Fibroblast of skin of left biceps (primary cell): ENCODE measurements at places on chromosomes 7 and 10.

DNA sequence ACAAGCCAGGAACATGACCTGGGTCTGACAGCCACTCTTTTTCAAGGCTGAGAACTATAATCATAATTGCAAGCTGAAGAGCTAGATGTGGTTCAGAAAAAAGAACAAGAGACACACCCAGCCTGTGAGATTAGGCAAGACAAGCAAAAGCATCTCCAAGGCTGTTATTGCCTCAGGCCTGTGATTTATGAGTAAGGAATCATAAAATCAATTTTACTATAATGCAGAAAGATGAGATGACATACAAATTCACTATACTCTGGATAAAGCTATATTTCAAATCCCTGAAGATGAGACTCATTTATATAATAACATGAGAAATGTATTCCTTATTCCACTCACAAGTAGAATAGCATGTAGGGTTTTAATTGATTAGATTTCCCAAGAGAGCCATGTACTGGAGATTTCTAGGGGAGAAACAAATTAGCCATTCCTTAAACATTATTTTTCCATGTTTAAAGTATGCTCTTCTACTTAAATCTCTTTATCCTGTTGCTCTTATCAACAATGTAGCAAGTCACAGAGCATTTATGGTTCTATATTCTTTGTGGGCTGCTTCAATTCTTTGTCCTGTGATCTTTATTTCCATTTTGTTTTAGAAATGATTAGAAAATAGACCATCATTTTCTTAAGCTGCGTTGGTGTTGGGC lies 47.4 kb downstream of the FHIP2A start:
- DNase-seq = no peak

- DNase-seq = no peak
Observed at GRCh38 chr7:73971704-73972341, 56.1 kb upstream of the ELN start.

- no peak for DNase-seq
Observed at GRCh38 chr7:2358968-2359527, 4.4 kb downstream of the EIF3B start.

- no peak for DNase-seq
Observed at GRCh38 chr7:128010391-128011127, 20.7 kb downstream of the LRRC4 start.

- no peak for DNase-seq
Observed at GRCh38 chr7:51046103-51046466, 263.4 kb upstream of the GRB10 start.

- peak; percentile 8 for DNase-seq
Observed at GRCh38 chr7:96720843-96721242, 11.2 kb upstream of the SEM1 start.

- no peak for DNase-seq
Observed at GRCh38 chr10:84846658-84847316, 518.4 kb downstream of the CCSER2 start.

GRCh38 chr10:100969187-100970075 lies at the start of gene SEMA4G:
TSS of gene SEMA4G (plus strand) at chr10:100969504. CDS start at chr10:100972913, 3,409 bp downstream.
- DNase-seq = no peak

DNA sequence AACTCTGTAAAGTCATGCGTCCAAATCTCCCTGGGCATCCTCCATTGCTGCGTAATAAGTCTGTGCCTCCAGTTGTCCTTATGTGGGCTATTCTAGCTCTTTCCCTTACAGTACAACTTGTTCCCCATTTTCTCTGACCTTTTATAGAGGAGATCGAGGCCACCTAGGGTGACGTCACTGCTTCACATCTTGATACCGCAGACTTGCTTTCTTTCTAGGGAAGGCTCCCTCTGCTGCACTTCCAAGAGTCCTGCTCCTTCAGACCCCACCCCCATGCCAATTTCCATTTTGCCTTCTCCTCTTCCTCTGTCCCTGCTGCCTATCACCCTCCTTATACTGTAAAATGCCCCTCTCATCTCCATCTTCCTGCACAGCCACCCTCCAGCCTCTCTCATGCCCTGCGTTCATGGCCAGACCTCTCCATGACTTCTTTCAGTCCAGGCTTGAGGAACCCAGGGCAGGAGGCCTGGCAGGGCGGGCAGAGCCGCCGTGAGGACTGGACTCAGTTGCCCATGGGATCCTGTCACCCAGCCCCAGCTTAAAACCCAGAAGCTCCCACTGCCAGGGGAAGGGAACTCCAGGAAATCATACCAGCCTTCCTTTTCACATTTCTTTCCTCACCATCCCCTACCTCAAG lies 57.5 kb downstream of the CAMK1D start:
- no peak for DNase-seq

- no peak for DNase-seq
Observed at GRCh38 chr7:31850601-31851000, 163.6 kb downstream of the PPP1R17 start.

- no peak for DNase-seq
Observed at GRCh38 chr10:104127411-104127810, 5.4 kb downstream of the SFR1 start.

DNA sequence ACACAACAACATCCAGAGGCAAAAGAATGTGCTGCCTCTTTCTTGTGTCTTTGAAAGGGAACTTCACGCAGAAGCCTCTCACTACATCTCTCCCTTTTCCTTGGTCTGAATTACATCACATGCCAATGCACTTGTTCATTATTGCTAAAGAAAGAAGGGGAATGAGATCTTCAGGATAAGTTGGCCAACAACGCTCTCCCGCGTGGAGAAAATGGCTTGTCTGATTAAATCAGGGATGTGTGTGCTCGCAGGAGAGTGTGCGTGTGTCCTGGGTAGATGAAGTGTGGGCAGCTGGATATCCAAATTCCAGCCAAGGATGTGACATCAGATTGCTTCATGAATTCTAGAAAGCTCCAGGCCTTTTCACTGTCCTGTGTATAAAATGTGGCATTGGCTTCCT lies 541.6 kb upstream of the FZD8 start:
- DNase-seq = no peak

- no peak for DNase-seq
Observed at GRCh38 chr7:6157685-6158423, 114.6 kb downstream of the CYTH3 start.

DNA sequence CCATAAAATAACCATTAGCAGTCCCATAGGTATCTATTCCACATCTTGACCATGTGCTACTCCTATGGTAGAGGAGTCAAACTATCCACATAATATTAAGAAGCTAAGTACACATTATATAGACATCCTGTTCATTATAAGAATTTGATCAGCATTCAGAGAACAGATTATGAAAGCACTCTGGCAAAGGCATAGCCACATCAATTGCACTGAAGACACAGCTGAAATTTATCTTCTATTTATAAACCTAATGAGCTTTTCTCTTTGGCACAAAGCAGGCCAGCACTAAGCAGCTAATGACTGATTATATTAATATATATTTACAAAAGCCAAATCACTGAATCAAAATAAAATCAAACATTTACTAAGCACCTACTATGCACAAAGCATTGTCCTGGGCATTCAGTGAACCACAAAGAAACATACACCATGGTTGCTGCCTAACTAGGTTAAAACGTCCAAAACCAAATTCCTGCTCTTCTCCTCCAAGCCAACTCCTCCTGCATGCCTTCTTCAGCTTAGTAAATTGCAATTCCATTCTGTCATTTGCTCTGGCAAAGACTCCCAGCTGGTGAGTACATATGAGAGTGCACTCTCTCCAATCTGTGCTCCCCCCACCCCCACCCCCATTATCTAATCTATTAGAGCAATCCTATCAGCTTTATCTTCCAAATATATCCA lies 122.6 kb upstream of the ASAH2 start:
- no peak for DNase-seq

DNA sequence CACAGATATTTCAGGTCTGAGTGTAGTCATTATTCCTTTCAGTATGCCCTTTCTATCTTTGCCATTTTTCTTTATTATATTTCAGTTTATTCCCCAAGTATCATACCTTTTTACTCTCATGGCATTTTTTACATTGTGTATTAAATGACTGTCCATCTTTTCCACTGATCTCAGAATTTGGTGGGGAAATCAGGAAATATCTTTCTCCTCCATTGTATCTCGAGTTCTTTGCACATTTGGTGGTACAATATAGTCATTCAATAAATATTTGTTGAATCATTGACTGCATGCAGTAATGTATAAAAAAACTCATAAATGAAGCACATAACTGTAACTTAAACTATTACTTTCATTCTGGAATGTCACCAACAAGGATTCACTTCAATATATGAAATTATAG lies 354.7 kb downstream of the HGF start:
- peak; percentile 17 for DNase-seq

DNA sequence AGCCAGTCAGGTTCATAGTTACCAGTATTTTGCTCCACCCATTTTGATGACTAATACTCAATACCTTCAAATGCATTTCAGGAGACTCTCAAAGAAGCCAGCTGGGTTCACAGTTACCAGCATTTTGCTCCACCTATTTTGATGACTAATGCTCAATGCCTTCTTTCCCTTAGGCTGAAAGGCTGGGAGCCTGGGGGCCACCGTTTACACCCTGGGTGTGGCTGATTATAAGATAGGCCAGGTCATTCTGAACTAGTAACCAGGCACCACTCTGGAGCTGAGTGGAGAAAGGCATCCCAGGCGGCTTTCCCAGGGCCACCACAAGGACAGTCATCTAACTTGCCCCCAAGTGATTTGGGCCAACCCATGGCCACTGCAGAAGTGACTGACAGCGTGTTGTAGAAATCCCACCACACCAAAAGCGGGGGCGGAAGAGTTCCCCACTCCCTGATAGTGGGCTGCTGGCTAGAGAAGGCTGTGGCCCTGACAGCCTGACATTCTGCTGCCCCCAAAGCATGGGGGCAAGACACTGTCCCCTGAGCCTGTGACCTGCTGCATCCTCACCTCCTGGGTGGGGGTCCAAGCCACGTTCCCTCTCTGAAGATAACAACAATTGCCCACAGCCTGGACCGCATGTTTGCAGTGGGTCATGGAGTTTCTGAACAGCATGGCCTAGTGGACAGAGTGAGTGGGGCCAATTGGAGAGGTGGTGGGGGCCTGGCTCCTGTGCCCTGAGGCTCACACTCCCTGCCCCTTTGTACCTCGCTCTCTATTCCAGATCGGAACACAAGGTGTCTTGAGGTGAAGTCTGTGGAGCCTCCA lies 23.0 kb upstream of the ZNF488 start:
- no peak for DNase-seq

DNA sequence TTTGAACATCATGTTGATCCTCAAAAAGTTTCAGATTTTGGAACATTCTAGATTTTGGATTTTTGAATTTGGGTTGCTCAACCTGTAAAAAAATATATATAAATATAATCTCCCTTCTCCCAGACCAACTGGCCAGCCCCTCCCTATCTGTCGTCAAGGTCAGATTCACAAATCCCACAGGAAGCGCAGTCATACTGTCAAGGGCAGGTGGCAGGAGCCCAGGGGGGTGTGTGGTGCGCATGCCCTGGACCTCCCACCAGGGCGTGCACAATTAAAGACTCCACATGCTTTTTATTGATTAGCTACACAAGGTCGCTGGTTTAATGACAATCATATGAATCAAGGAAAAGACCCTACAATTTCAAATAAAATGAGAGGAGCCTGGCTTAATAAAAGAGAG lies 77.0 kb upstream of the EEPD1 start:
- DNase-seq = no peak

DNA sequence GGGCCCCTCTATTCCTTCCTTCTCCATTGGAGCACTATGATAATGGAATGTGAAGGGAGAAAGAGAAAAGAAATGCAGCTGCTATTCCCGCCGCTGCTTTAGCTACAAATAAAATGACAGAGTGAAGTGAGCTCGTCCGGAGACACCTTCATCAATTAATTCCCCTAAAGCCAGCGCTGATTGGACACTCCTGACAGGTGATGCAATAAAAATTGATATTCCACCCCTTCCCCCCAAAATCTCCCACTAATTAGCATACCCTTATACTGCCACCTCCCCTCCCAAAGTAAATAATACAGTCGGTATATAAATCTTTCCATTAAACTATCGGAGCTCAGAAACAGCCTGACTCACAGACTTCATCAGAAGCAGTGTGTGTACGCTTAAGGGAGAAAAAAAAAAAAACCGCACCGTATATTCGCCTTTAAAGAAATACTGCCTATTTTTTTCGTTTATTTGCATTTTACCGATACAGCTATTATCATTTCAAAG lies 7.3 kb downstream of the SKIDA1 start:
- DNase-seq = no peak

DNA sequence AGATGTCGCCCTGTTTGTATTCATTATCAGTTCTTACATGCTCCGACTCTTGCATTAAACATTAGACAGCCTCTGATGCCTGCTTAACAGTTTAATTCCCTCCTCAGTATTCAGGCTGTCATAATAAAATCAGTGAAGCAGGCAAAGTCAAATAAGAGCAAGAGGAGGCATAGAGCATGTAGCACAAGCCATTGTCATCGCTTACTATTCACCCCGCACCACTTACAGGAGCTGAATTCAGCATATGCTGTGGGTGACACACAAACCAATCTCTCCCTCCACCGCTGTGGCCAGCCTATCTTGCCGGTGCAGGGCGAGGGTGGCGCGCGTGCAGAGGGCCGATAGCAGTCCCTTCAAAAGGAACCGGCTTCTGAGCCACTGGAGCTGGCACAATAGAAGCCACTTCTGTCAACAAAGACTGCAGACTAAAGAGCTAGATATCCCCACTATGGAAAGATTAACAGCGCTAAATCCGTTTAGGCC lies 433.2 kb upstream of the MGMT start:
- no peak for DNase-seq

DNA sequence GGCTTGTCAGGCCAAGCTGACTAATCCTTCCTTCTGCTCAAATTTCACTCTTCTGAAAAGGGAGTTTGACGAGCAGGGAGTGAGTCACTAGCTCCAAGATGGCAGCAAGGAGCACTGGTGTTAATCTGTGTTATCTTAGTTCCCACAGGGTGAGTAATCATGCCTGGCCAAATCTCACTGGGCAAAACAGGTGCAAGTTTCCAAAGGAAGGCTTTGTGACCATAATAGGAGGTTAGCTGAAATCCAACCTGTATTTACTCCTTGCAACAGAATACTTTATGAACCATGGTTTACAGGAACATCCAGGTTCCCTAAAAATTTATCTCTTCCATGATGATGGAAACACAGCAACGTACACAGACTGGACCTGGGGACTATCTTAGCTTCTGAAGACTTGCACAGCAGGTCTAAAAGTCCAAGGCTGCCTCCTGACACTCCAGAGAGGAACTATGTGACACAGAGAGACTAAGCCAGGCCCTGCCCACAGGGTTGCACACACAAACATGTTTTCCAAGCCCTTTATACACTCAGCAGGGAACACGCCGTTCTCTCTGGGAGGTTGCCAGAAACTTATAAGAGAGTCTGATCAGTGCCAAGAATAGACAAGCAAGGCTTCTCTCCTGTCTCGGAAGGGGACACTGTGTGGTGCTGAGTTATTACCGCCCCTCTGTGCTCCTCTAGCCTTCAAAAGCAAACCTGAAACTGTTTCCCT lies 46.3 kb downstream of the PDK4 start:
- no peak for DNase-seq

GRCh38 chr7:124033095-124033806 lies 384 bp upstream of the TMEM229A start:
- no peak for DNase-seq

- no peak for DNase-seq
Observed at GRCh38 chr7:134855442-134855841, 76.0 kb downstream of the CALD1 start.

- no peak for DNase-seq
Observed at GRCh38 chr7:26680587-26680986, 183.8 kb downstream of the SKAP2 start.

- no peak for DNase-seq
Observed at GRCh38 chr7:11714205-11714604, 117.8 kb downstream of the THSD7A start.

- no peak for DNase-seq
Observed at GRCh38 chr10:51564896-51565510, 134.4 kb downstream of the CSTF2T start.
